ENCODE measurements at places on chromosomes 12 and 14.

GRCh38 chr12:7638064-7638759, 27.5 kb downstream of the APOBEC1 start:
- no peak for DNase-seq

DNA sequence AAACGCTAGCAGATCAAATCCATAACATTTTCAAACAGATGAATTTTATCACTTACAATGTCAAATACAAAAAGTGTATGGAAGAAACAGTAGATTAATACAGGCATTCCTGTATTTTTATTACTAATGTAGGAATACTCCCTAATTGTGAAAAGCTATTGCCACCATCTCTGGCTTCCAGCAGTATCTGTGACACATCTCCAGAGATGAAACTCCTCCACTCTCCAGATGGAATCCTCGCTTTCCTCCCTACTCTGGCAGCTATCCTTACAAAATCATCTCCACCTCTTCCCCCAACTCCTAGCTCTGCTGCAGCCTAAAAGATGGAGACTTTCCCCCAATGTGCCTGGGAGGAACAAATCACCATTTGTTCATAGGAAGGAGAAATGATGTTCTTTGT, 211.4 kb downstream of the SSPN start:
- DNase-seq, result no peak

- no peak for DNase-seq
Measured at GRCh38 chr14:77017666-77018065, 10.8 kb downstream of the IRF2BPL start.

DNA sequence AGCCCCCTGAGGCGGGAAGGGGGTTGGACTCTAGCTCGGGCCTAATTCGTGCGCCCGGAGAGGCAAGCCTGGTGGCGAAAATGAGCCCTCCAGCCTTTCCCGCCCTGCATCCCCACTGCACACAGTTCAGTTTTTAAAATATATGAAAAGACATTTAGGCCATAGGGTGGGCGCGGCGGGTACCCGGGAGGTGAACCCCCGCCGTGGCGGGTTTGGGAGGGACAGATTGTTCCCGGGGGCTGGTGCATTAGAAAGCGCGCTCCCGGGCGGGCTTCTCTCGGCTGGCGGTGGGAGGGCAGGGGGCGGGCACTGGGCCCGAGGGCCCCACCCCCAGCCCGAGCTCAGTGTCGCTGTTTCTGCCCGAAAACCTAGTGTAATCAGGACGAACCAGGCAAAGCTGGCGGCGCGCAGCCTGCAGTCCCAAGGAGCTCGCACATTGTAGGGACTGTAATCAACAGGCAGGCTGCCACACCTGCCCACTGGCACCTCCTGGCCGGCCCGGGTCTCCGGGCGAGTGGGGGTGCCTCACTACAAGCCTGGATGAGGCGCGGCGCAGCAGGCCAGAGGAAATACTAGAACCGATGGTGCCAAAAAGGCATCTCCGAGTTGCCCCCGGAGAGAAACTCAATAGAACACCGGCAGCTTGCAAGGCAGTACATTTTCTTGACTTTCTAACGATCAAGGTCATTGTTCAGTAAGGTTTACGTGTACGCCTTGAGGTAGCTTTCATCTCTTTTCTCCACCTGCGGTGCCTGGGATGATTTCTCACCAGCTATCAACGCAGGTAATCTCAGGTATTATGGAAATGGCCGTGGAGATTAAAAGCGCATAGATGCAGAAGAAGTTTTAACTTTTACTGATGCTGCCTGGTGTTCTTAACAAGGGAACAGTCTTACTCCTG, 764 bp upstream of the SPTB start:
- peak; percentile 39 for DNase-seq

- no peak for DNase-seq
Measured at GRCh38 chr12:71474791-71475190, 35.2 kb downstream of the LGR5 start.

DNA sequence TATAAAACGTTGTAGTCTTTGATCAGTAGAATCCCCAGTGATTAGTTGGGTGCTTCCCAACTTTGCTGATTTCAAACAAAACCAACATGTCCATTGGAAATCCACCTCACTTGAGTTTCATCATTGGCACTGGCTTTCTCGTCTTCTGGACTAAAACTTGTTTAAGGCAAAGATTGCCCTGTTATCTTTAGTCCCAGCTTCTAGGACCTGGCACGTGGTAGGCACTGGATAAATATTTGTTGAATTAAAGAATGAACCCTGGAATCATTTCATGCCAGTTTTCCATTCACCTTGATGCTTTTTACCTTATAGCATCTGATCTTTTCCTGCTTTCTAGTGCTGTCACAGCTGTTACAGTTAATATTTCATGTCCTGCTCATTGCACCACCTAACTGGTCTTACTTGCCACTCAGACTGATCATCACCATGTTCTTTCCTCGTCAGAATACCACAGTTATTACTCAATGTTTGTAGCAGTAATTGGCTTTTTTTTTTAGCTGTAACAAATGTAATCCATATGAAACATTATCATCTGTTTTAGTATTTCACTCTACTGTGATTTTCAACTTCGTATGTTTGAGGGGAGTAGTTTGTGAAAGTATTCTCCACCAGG, 7.3 kb upstream of the C12orf50 start:
- no peak for DNase-seq

DNA sequence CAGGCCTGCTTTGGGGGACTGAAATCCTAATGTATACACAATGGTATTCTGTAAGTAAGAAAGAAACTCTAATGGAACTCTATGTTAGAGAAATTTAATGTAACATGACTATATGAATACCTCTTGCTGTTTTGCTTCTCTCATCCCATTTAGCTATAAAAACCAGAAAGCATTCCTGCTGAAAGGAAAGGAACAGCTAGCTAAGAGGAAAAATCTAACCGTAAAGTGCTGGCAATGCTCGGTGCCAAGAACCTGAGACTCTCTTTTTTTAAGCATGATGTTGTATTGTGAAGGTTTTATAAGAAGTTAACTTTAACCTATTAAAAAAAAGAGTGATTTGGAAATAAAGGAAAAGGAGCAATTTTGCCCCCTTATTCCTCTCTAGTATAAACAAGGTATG, 75.6 kb upstream of the DACT1 start:
- no peak for DNase-seq

GRCh38 chr12:53674977-53675700, 744 bp downstream of the ATP5MC2 start:
- DNase-seq, result no peak

GRCh38 chr12:132449565-132450417, 40.2 kb upstream of the FBRSL1 start:
- no peak for DNase-seq

DNA sequence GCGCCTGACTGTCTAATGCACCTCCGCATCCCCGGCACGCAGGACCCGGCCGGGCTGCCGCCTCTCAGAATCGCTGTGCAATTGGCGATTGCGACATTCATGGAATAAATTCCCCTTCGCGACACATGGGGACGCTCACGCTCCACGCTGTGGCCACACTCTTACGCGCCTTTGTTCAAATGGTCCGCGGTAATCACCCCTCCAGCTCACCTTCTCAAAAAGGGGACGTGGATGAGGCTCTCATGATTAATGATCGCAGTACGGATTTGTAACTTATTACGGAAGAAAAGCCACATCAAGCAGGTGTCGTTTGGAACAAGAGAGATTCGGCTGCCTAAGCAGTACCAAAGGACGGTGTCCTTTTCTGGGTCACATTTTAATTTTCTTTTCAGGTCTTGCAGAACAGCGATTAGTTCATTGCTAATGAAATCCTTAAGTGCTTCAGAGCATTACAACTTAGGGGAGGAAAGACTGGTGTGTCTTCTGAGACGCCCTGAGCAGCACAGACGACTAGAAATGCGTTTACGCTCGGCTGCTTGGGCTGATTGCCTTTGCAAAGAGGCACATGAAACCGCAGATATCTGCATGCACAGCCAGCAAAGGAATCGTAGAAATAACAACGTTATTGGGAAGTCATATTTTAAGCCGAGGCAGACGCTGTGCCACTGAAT, 37.3 kb upstream of the ADGRD1 start:
- DNase-seq, result no peak

DNA sequence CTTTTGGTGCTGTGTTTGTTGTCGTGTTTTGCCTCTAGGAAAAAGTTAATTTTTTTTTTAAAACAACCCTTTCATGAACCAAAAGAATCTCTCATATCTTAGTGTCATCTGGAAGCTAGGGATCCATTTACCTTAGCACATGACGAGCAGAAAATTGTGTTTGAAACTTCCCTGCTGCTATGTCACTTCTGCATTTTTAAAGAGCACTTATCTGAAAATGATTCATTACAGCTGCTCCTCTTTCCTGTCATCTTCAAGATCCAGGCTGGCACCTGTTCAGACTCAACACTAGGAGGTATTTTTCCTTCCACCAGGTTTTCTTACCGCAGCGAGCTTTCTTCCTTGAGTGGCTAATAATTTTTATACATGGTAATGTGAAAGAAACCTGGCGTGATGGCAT, 67.0 kb downstream of the EML1 start:
- no peak for DNase-seq

DNA sequence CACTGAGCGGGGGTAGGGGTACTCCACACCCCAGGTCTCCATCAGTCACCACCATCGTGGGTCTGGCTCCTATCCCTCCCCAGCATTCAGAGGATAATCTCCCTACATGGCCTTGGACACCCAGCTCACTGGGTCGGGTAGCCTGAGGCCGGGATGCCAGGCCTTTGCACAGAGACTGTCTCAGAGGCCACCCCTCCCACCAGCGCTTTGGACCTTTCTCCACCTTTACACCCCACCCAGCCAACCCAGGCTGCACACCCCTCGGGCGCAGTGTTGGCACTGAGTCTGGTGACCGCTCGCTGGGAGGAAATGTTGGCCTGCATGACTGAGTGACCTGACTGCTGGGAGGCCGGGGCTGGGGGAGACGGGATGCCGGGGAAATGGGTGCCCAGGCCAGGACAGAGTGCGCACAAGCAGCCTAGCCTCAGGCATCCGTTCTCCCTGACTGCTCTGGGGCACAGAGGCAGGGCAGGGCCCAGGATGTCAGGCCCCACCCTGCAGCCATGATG, 10.6 kb upstream of the LBHD2 start:
- DNase-seq, result no peak

DNA sequence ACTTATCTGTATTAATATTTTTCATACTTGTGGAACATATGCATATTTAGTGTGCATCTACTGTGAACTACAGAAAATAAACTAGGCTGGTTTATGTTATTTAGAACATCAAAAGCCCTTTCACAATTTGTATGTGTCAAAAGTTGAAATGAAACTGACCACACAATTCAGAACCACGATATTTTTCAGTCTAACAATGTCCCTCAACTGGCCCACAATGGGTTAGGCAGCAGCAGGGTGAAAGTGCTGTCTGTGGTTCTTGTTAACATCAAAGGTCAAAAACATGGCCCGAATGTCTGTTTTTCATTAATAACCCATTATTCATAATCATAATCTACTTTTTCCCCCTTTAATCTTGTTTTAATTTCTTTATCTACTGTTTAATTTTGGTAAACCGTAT, 559.9 kb upstream of the ATP2B1 start:
- DNase-seq, result no peak

GRCh38 chr12:124264089-124264795, 30.7 kb upstream of the RFLNA start:
- DNase-seq, result no peak

- peak; percentile 45 for DNase-seq
Measured at GRCh38 chr14:68820536-68820935, 27.7 kb upstream of the ZFP36L1 start.

- peak; percentile 44 for DNase-seq
Measured at GRCh38 chr12:116066381-116067230, 210.9 kb downstream of the MED13L start.

- no peak for DNase-seq
Measured at GRCh38 chr12:1078002-1078401, 87.0 kb downstream of the ERC1 start.
